Putamen (tissue), 1 donor: ENCODE measurements at places on chromosomes 12 and 14.

GRCh38 chr12:77489331-77489970 lies 341.2 kb upstream of the NAV3 start:
- DNase-seq: no peak

DNA sequence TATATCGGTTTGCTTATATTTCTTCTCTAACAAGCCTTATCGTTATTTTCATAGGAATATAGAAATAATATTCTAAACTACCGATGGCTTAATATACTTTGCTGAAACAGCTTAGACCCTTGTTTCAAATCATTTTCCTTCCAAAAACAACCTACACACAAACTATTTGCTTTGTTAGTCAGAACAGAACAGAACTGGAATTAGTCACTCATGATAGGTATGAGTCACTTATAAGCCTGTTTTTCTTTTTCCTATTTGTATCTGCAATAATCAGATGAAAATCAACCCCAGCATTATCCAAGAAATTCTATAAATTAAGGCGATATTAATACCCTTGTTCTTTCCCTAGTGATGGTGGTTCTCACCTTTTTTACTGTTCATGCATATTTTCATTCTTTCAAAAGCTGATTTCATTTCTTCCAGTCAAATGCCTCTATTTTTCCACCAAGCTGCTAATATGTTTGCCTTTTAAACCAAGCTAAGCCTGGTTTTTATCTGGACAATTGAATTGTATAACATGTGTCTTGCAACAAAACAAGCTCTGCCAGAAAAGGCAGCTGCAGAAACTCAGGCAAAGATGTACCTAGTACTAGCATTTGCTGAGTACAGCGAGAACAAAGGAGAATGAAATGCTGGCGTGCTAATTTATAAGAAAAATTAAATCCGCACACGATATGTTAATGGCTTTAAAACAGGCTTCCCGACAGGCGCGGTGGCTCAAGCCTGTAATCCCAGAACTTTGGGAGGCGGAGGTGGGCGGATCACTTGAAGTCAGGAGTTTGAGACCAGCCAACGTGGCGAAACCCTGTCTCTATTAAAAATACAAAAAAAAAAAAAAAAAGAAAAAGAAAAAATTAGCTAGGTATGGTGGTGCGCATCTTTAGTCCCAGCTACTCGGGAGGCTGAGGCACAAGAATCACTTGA lies 1418.2 kb downstream of the AACS start:
- DNase-seq: no peak

DNA sequence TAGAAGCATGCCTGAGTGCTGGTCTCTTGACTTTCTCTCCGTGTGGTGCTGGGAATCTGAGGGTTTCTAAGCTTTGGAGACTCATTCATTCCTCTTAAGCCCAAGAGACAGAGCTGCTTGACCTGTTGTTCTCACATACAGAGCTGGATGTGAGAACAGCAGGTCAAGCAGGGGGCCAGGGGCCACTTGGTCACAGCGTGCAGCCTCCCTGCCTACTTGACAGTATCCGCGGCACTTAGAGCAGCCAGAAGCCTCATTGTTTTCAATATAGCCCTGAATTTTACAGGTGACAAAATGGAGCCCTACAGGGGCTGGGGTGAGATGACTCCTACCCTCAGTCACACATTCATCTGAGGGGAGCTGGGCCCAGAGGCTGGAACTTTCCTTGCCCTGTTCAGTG lies 88.9 kb downstream of the ESRRB start:
- no peak for DNase-seq

- DNase-seq: no peak
Observed at GRCh38 chr14:105490267-105490571, 827 bp upstream of the TEDC1 start.

GRCh38 chr12:107080299-107080698 lies 13.1 kb downstream of the CRY1 start:
- DNase-seq: no peak

- DNase-seq: no peak
Observed at GRCh38 chr12:49847161-49847560, 4.3 kb upstream of the BCDIN3D start.

DNA sequence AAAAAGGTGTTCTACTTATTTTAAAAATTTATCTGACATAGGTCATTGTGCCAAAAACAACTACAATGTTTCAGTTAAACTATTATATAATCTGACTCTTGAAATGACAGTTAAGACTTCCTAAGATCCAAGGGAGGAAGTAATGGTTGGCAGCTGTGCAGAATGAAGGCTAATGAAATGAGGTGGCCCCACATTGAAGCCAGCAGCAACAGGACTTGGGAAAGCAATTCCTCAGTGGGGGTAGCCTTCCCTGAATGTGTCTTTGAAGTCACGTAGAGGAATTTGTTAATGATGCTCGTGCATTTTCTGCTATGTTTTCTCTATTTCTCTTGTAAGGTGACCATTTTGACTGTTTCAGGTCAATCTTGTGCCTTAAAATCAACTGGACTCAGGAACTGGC lies 162.4 kb upstream of the DAAM1 start:
- DNase-seq: no peak

DNA sequence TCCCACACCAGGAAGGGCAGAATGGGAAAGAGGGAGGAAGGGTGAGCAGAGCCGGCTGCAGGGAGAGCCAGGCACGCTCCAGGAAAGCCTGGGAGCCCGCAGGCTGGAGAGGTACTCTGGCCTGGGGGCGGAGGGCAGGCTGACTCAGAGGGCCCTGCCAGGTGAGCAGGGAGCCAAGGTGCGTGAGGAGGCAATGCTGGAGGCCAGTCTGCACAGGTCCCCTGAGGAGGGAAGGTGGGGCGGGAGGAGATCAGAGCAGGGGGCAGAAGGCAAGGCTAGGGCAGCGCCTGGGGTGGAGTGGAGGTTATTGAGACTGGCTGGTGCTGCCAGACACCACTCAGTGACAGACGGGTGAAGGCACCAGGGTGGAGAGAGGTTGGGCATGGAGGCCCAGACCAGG lies 385.0 kb downstream of the BCL11B start:
- no peak for DNase-seq

DNA sequence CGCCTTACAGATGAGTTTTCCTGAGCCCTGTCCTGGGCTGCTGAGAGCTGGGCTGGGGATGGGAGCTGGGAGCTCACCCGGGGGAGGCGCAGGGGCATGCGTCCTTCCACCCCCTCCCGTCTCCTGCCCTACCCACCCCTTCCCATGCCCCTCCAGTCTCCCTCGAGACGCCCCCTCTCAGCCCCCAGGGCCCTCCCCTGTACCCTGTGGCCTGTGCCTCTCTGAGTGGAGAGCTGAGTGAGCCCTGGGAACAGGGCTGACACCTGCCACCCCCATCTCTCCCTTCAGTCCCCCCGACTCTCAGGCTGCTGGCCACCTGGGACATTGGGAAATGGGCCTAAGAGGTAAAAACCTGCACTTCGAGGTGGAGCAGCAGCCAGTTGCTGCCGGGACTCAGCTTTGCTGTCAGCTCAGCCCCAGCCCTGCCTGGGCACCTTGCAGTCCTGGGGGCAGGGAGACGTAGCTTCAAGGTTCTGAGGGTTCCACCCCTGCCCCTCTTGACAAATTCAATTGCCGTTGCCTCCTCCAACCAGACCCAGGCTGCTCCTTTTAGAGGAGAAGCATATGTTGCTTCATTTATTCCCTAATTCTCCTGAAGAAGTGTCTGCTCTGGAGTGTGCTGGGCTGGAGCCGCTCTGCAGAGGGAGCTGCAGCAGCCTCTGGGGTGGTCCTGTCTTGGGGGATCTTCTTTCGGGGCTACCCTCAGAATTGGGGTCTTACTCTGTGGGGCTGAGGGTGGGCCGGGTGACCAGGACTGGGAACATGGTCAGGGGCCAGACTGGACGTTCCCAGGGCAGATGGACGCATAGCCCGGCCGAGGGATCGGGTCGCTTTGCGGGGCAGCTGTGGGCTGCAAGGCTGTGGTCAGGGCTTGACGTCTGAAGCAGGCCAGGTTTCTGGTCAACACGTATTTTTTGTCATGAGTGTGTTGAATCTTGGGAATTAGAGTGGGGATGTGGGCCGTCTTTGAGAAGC lies 141.4 kb downstream of the ADGRD1 start:
- DNase-seq: no peak
